Urinary bladder (tissue), 4 donors: ENCODE measurements at places on chromosomes 5 and 9. TPM values are rescaled to one million over a fixed set of nuclear protein-coding genes. Genes with fewer than 3 reads are reported as not detected.

Gene PDZD2
- 4.5 TPM for polyA plus RNA-seq

- DNase-seq, result peak; percentile 53
Measured at GRCh38 chr9:124259158-124259808, 1.5 kb downstream of the NEK6 start.

- no peak for DNase-seq
Measured at GRCh38 chr5:54135042-54135441, 175.3 kb downstream of the ARL15 start.

- no peak for DNase-seq
Measured at GRCh38 chr5:158013939-158014338, 155.0 kb upstream of the CLINT1 start.

DNA sequence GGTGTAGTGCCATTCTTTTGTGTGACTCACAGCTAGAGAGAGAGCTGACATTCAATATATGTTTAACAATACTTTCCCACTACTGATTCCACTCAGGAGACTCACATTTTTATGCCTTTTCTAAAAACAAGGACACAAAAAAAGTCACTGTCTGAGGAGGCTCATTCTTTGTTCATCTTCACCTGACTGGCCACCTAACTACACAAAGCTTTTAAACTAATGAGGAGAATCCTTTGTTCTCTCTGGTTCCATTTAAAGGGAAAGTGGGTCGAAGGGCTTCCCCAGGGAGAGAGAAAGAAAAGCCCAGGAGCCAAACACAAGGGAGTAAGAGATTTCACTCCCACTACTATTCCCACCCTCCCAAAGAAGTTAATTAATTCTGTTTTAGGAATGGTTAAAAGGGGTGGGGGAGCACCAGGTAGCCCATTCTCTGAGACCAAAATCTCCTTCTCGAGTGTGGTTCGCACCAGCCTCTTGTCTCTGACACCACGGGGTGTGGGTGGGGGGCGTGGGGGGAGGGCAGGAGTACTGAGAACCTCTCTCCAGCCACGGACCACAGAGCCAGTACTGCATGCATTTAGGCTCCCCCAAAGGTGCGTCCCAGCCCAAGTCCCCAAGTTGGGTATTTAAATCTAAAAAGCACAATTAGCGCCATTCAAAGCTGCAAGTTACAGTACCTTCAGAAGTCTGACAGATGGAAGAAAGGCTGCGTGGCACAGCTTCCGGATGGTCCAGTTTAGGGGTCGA, 747 bp downstream of the TRPM3 start:
- no peak for DNase-seq

Gene ARHGEF39
- polyA plus RNA-seq, result 1.1 TPM
